Adrenal gland (tissue), 19 donors: ENCODE measurements at places on chromosomes 5 and 9. TPM values are rescaled to one million over a fixed set of nuclear protein-coding genes. Genes with fewer than 3 reads are reported as not detected.

GRCh38 chr9:121454972-121455371, 44.7 kb downstream of the GGTA1 start:
- no peaks in the 10 kb centered on the region for H3K4me1 ChIP-seq
- DNase-seq: no peak
- H3K4me3 ChIP-seq: no peak overlapping the region
- H3K27ac ChIP-seq: no peak overlapping the region
- no peaks in the 10 kb centered on the region for H3K36me3 ChIP-seq

GRCh38 chr9:126392662-126393371, 66.2 kb downstream of the MVB12B start:
- DNase-seq: no peak
- no peaks in the 10 kb centered on the region for H3K36me3 ChIP-seq
- no peaks in the 10 kb centered on the region for H3K27me3 ChIP-seq
- no peak overlapping the region for H3K4me3 ChIP-seq
- H3K4me1 ChIP-seq: peaks cover 7% of the 10 kb centered on the region
- no peak overlapping the region for H3K27ac ChIP-seq

DNA sequence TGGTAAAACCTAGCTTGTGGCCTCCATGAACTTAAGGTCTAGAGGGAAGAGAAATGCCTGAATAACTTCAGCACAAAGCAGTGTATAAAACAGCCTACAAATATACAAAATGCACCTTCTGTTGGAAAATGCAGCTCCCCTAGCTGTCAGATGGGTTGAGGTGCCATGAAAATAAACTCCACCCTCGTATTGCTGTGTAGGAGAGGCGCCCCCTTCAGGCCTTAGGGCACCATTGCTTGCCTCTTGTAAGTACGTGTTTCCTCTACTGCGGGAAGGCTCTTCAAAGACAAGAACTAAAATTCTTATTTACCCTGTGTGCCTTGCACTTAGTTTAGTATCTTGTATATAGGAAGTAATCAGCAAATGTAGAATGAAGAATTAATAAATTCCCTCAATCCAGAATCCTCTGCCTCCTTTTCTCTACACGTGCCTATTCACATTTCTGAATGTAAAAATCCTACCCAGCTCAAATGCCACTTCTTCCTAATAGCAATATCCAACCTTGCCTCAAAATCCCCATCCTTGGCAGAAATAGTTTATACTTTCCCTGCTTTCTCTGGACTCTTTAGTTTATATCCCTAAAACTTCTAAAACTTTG, 393.7 kb upstream of the PDE4D start:
- no peaks in the 10 kb centered on the region for H3K27me3 ChIP-seq
- no peaks in the 10 kb centered on the region for H3K4me1 ChIP-seq
- no peak for DNase-seq

- no peaks in the 10 kb centered on the region for H3K36me3 ChIP-seq
- H3K27ac ChIP-seq: no peak overlapping the region
- H3K4me3 ChIP-seq: no peak overlapping the region
- H3K4me1 ChIP-seq: no peaks in the 10 kb centered on the region
Observed at GRCh38 chr5:65739162-65739561, 17.2 kb downstream of the NLN start.

GRCh38 chr5:159286420-159287035, 23.4 kb downstream of the UBLCP1 start:
- no peaks in the 10 kb centered on the region for H3K27me3 ChIP-seq
- H3K4me3 ChIP-seq: no peak overlapping the region
- no peaks in the 10 kb centered on the region for H3K36me3 ChIP-seq

DNA sequence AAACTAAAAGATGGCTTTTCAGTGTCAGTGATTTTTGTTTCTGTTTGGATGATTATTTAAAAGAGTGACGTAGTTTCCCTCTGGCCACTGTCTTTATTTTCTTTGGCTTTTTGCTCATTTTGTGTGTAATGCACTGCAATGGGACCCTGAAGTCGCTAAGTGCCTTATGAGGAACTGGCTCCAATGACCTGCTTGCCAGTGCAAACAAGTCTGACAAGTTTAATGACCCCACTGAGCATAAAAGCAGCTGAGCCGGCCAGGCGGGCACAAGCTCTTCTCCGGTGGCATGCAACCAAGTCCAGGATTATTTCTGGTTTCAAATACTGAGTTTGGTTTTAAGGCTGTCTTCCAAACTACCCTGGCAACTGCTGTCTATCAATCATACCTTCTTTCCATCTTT, 15.6 kb upstream of the GNA14 start:
- no peaks in the 10 kb centered on the region for H3K4me1 ChIP-seq
- H3K27ac ChIP-seq: no peak overlapping the region
- H3K27me3 ChIP-seq: no peaks in the 10 kb centered on the region
- no peak for DNase-seq
- no peak overlapping the region for H3K4me3 ChIP-seq

DNA sequence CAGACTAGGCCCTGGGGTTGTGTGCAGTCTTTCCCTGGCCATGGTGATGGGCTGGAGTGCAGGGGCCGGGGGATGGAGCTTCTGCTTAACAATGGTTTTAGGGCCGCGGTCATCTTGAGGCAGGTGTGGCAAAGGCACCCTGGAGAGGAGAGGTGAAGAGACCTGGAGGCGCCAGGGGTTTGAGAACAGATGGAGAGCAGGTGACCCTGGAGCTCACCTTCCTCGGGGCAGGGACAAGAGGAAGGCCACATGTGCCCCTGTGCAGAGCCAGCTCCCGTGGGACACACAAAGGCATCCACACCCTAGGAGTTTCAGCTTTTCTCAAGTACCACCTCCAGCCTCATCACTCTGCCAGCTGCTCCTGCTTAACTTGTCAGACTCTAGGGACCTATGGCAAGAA, 46.4 kb upstream of the SH3GL2 start:
- no peak overlapping the region for H3K27ac ChIP-seq
- no peak overlapping the region for H3K4me3 ChIP-seq
- no peaks in the 10 kb centered on the region for H3K36me3 ChIP-seq

Gene NR2F1
- 128 TPM for total RNA-seq
